ENCODE measurements at places on chromosomes 11 and 22.
A peak's percentile ranks its signal among the peaks of the same experiment; 100 is the strongest.

DNA sequence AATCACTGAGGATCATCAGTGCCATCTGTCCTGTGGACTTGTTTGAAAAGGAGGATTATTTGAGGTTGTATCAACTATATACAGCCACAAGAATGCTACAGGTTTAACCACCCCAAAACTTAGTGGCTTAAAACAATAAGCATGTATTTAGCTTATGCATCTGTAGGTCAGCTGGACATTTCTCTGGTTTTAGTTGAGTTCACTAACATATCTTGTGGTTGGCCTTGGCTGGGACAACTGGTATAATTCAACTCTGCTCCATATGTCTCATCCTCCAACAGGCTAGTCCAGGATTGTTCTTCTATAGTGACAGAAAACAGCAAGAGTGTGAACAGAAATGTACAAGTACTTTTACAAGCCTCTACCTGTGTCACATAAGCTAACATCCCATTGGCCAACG, 49.9 kb upstream of the SOX6 start:
- DNase-seq = no peak

DNA sequence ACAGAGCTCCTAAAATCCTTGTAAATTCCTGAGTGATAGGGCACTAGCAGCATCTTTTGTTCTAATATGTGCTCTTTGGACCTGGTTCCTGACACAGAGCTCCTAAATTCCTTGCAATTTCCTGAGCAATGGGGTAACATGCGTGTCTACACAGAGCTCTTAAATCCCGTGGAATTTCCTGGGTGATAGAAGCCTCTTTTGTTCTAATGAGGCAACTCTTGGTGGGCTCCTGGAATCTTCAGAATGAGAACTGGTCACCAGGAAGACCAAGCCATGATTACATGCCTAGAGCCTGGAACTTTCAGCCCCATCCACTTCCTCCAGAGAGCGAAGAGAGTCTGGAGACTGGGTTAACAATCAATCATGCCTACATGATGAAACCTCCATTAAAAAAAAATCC, 19.0 kb downstream of the RSF1 start:
- DNase-seq = no peak

DNA sequence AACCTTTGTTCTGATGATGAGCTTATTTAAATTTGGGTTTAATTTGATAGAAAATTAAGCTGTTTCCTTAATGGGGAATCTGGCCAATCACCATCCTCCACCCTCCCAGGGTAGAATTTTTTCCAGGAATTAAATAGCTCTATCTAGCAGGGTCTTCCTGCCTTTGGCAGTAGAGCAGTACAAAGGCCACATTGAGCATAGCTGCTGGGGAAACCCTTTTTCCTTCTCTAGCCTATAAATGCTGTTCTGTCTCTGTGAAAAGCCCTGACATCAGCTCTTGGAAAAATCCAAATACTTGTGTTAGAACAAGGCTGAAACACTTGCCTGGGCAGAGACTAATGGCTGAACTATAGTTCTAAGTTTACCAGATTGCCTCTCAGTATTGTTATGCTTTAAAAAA, 55.1 kb downstream of the ARHGEF12 start:
- peak; percentile 58 for DNase-seq

- no peak for DNase-seq
Observed at GRCh38 chr11:123405123-123405592, 24.9 kb upstream of the GRAMD1B start.

DNA sequence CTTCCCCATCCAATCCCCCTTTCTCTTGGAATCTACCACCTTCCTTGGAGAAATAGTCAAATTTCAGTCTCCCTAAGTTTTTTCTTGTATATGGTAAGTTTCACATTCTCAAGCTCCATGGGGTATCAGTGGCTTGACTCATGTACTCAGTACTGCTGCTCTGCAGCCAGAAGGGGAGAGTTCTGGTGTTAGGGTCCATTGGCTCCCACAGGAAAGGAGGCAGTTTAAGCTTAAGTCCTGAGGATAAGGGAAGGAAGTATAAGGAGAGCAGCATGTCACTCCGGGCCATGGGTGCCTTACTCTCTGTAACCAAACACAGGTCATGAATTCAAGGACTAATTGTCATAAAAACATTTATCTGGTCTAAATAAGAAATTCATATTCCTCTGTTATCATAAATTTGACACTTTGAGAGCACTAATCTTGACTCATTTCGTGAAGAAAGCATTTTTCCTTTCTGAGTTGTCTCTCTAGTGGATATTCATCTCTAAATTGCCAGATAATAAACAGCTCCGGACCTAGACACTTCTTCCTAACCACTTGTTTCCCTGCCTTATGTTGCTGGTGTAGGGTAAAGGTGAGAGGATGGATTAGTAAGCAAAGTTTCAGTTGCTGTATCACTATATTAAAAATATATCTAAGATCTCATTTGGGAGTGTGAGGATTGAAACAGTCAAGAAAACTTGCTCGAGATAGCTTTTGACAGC, 20.1 kb upstream of the SORL1 start:
- no peak for DNase-seq

Data from kidney (tissue), 22 donors.